Eye (tissue), 1 donor: ENCODE measurements at places on chromosomes 12 and 14.

DNA sequence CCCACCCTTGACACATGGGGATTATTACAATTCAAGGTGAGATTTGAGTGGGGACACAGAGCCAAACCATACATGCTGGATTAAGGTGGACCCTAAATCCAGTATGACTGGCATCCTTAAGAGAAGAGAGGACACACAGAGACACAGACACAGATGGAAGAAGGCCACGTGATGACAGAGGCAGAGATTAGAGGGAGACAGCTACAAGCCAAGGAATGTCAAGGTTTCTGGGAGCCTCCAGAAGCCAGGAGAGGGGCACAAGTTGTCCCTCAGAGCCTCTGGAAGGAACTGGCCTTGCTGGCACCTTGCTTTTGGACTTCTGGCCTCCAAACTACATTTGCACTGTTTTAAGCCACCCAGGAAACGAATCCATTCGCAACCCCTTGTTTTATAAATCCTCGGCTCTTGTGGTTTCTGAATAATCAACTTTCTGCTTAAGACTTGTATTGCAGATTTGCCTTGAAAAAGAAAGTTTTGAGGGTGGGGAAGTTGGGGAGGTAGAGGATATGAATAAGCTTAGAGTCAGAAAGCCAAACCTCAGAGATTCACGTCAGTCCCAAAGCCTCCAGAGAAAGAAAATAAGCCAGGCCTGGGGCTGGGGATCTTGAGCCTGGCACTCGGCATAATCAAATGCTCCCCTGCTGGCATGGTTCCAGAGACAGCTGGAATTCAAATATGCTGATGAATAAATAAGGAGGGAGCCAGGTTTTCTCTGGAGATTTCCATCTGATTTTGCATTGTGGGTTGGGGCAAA, 224.2 kb upstream of the PWP1 start:
- peak; percentile 61 for DNase-seq

DNA sequence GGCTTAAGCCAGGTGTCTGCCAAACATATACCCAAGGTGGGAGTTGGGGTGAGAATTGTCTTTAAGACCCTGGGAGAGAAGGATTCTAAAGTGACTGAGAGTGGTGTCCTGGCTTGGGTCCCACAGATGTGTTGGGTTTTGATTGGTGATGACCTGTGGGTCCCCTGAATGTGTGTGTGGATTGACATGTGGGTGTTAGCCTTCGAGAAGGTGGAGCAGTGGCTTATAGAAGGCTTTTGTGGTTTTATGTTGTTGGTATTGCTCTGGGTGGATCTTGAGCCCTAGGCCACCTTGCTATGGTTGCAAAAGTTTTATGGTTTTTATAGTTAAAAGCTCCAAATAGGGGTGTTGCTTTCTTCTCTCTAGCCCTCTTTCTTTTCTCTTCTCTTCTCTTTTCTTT, 29.7 kb downstream of the PLEKHG3 start:
- DNase-seq: no peak

GRCh38 chr12:23504641-23505399, 444.6 kb downstream of the SOX5 start:
- no peak for DNase-seq

- peak; percentile 76 for DNase-seq
These were observed 1.6 kb downstream of the PHLDA1 start for GRCh38 chr12:76029982-76030340.

DNA sequence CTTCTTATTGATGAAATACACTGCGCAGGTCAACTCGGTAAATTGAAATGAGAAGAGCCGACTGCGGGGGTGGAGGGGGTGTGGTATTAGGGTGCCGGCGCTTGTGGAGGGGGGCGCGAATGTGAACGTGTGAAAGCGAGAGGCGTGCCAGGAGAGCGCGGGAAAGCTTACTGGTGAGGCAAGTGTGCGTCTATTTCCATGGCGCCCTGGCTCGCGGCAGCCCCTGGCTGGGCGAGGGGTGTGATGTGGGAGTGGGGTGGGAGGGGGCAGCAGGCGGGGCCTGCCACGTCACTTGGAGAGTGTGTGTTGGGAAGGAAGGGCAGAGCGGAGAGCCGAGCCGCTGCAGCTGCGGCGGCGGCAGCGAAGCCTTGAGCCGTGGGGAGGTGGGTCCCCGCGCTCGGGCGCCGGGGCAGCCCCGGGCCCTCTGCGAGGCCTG, 88.8 kb downstream of the GALNT8 start:
- DNase-seq: peak; percentile 91

- no peak for DNase-seq
These were observed 44.0 kb upstream of the MEG3 start for GRCh38 chr14:100781952-100782351.

DNA sequence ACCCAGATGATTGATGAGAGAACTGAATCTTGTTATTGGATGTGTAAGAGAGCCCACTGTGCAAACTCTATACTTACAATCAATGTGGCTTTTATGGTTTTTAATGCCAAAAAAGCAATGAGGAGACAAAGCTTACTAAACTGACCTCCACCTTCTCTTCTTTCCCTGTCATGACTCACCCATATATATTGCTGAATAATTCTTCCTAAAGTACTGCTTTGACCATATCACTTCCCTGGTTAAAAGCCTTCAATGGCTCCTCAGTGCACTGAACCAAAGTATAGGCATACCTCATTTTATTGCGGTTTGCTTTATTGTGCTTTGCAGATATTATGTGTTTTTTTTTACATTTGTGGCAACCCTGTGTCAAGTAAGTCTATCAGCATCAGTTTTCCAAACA, 138.4 kb upstream of the PELI2 start:
- DNase-seq: no peak

DNA sequence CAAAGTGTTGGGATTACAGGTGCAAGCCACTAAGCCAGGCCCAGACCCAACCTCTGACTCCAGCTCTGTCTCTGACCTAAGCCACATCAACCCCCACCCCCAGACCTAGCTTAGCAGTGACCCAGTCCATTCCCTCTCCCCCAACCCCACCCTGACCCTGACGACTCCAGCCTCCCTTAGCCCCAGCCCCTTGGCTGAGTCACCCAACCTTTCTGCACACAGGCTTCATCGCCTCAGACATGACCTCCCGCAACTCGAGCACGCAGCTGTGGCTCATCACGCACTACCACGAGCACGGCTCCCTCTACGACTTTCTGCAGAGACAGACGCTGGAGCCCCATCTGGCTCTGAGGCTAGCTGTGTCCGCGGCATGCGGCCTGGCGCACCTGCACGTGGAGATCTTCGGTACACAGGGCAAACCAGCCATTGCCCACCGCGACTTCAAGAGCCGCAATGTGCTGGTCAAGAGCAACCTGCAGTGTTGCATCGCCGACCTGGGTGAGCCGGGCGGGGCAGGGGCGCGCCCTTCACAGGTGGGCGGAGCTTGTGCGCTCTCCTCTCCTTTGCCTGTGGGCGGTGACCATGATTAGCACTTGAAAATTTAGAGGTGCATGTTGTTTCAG, 7.8 kb downstream of the ACVRL1 start:
- DNase-seq: no peak

DNA sequence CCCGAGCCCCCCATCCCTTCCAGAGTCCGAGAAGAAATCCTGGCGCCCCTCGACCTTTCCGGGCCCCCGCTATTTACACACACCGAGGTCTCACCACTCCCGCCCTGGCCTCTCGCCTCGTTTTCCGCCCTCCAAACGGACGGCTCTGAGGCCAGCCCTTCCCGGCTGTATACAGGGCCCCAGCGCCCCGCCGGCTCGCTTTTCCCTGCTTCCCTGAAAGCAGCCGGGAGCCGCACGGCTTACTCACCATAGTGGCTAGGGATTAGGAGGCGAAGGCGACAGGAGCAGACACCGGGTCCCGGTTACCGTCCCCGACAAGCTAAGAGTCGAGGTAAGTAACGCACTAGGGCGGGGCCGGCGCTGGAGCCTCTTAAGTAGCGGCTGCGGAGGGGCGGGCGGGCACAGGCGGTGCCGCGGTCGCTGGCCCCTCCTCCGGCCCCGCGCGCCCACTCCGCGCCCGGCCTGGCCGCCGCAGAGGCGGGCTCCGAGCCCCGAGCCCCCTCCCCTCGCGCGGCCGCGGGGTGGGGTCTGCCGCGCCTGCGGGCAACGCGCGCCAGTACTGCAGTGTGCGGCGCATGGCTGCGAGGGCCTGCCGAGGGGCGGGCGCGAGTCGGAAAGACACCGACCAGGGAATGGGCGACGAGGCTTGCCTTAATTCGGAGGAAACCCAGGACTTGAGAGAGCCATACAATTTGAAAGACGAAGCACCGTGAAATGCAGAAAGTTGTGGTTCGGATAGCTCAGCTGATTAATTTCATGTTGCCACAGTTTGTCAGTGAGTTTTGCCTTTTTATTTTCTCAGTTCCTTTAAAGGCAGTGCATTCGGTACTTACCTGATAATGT, at the start of gene TUBA1B:
Gene TUBA1B (minus strand): TSS at position 345 of the 843 bp plus-strand sequence. CDS start 95 bp downstream, at position 250.
- DNase-seq: peak; percentile 96

- DNase-seq: no peak
These were observed 33.6 kb upstream of the TMEM179 start for GRCh38 chr14:104638190-104638589.

GRCh38 chr14:104551851-104552737, 27.5 kb upstream of the C14orf180 start:
- DNase-seq: no peak

GRCh38 chr12:110370732-110371231, 32.7 kb downstream of the ANAPC7 start:
- no peak for DNase-seq

DNA sequence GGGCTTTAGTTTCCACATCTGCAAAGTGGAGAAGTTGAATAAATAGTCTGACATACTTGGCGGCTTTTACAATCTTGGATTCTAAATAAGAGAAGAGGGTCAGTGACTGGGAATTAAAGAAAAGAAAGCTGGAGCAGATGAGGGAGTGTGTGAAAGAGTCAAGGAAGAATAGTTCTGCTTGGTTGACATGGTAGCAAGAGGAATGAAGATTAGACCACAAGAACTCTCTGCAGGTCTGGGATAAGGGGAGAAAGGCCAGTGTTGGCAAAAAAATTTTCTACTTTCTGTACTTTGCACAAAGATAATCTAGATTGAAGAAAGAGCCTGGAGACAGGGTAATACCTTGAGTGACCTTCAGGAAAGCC, 5.9 kb downstream of the ITGB7 start:
- no peak for DNase-seq

DNA sequence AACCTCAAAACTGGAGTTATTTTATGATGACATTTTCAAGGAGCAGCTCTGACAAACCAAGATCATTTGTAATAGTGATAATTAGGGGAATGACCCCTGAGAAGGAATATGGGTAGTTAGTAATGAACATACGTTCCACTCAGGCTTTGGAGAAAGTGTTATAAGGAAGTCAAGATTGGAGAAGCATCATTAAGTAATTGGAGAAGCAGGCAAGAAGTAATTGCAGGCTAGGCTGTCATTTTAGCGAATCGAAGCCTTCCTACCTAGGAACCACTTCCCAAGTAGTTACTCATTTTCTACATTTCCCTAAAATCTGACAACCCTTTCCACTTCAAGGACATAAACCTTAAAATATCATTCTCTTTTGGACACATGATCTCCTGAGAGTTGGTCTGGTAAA, 1.2 kb downstream of the EDDM3B start:
- DNase-seq: no peak

- no peak for DNase-seq
These were observed 75.1 kb upstream of the ATP2A2 start for GRCh38 chr12:110205931-110206330.

DNA sequence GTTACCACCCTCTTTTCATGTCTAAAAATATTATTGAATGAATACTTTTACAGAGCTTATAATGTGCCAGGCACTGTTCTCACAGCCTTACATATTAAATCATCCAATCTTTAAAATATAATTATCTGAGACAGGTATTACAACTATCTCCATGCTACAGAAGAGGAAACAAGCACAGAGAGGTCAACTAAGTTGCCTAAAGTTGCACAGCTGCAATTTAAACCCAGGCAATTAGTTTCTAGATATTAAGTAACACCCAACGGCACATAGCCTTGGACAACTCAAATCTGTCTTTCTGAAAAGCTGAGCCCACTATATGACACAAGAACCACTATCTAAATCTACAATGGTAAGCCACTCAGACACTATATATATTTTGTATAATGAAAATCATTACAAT, 92.6 kb downstream of the SLC2A13 start:
- DNase-seq: no peak

DNA sequence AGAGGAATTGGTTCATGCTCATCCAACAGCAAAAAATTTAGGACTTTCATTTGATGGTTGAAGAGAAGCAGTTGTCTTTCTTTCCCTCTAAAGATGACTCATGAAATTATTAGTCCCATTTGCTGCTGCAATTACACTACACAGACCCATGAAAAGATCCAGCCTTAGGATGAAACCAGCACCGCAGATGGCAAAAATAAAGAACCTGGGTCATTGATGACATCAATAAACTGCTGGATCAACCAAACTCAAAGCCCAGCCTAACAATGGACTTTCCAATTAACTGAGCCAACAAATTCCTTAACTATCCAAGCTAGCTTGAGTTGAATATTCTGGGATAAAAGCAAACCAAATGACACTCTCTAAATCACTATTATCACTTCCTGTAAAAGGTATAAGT, 20.7 kb downstream of the DICER1 start:
- no peak for DNase-seq

DNA sequence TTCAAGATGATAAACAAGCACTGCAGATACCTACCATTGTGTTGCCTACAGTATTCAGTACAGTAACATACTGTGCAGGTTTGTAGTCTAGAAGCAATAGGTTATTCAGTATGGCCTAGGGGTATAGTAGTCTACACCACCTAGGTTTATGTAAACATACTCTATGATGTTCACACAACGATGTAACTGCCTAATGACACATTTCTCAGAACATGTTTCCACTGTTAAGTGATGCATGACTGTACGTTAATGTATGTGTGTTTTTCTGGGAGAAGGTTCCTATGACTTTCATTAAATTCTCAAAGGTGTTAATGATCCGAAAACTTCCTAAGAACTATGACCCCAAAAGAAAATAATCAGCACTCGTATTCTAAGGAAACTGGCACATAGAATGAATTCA, 20.9 kb upstream of the CALM1 start:
- no peak for DNase-seq

GRCh38 chr12:80756875-80757274, 40.2 kb downstream of the MYF5 start:
- no peak for DNase-seq

- no peak for DNase-seq
These were observed 3.9 kb upstream of the SYNE3 start for GRCh38 chr14:95520346-95520745.

- no peak for DNase-seq
These were observed 122.0 kb upstream of the FRMD6 start for GRCh38 chr14:51529736-51530135.
